ENCODE measurements at places on chromosomes 2 and 18.

DNA sequence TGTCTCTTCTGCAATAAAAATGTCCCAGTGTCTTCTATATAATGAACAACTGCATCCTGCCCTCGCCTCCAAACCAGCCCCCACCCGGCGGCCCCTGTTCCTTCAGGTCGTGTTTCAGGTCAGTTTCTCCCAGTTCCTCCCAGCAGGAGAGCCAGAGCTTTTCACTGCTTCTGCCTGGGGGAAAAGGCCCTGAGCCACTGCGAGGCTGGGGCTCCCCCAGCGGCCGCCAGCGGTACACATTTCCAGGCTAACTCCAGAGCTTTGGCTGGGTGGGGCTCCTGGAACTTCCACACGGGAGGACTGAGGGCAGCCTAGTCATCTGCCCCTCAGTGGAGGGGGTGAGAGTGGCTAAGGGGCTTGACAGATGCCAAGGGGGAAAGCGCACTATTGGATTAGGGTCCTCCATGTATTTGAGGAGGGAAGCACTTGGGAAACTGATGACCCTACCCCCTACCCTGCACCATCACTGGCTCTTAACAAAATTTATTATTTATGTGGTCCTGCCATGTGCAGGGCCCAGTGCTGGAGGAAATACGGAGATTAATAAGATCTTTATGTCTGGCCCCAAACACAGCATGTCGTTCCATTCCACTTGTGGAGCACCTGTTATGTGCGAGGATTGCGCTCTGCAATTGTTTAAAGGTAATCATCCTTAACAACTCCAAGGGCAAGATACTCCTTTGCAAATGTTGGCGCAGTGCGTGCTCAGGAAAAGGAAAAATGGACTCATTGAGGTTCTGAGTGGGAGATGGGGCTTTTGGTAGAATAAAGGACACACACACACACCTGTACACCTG, 17.3 kb upstream of the CYS1 start:
- DNase-seq, result peak; percentile 73

DNA sequence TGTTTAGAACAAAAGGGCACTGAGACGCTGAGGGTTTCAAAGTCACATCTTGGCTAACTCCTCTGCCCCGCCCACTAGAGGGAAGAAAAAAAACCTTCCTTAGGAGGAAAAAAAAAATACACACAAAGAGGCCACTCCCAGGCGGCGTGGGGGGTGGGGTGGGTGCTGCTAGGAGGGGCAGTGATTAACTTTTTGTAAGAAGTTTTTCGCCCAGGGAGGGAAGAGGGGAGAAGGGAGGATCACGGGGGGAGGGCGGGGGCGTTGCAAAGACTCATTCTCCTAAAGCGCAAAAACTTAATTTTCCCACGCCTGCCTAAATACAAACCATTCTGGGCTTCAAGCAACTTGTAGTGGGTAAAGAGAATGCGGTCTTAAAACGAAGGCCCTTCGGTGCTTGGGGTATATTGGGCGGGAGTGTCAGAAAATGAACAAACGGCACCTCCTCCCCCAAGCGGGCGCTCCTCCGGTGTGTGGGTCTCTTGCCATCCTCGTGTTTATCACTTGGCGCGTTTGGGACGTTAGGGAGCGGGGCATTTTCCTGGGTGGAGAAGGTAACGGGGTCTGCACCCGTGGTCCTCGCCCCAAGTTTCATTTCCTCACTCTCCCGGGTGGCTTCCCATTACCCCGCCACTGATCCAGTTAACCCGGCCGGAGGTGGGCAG, 1.7 kb downstream of the CXCR4 start:
- DNase-seq, result no peak

DNA sequence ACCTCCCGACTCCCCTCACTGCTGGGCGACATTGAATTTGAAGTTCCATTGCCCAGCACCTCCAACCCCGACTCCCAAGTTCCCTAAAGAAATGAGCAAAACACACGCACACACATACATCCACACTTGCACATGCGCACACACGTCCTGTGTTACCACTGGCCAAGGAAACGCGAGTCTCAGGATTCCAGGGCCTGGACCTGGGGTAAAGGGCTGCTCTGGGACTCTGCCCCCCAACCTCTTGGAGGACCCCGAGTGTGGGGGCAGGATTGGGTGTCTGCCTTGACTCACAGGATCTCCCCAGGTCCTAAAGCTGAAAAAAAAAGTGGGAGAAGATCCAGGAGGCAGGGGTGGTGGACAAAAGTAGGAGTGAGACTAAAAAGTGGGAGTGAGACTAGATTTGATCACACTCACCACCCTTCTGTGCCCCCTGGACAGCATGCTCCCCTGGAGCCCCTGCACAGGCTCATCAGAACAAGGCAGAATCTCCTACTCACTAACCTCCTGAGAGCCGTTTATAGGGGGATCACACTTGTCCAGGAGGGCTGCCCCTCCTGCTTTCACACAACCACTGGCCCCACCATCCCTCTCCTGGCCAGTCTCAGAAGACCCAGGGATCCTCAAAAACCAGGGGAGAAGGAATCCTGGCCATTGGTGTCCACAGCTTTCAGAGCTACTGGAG, 202.2 kb downstream of the TNS1 start:
- no peak for DNase-seq

DNA sequence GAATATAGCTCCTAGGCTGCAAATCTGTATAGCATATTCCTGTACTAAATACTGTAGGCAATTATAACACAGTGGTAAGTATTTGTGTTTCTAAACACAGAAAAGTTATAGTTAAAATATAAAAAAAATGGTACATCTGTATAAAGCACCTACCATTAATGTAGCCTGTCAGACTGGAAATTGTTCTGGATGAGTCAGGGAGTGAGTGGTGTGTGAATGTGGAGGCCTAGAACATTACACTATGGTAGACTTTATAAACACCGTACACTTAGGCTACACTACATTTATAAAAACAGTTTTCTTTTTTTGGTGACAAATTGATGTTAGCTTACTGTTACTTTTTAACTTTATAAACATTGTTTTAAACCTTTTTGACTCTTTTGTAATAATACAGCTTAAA, 226.3 kb downstream of the CCDC85A start:
- DNase-seq, result no peak

GRCh38 chr2:140657657-140658056, 1473.2 kb downstream of the LRP1B start:
- no peak for DNase-seq

GRCh38 chr2:237566401-237567235, at the start of gene PRLH:
TSS of gene PRLH (plus strand) at chr2:237566574. CDS start at chr2:237566574, 0 bp downstream.
- no peak for DNase-seq

DNA sequence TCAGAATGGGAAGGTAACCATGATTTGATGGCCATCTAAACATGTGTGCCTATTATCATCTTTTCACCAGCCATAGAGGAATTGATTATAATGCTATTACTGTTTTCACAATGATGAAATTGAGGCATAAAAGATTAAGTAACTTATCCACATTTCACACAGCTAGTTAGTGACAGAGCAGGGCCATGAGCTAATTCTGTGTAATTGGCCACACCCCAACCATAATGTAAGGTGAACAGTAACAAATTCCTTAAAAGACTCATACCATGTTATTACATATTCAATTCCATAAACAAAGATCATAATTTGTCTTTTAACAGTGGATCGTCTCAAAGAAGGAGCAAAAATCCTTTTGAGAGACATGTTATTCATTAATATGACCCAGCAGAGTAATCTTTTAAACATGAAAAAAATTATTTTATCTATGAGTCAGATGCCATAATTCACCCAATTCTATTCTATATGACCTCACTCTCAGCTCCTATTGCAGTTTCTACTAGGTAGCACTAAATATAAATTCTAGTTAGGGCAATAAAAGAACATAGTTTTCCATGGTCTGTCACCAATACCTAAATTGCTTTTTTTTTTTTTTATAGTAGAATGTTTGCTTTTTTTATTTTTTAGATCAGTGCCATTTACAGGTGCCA, 475.8 kb upstream of the SLC39A10 start:
- no peak for DNase-seq

- no peak for DNase-seq
Measured at GRCh38 chr2:240986787-240987411, 11.5 kb upstream of the SNED1 start.

GRCh38 chr18:67072791-67073190, 443.7 kb downstream of the DSEL start:
- DNase-seq, result no peak

GRCh38 chr2:60780721-60781120, 24.7 kb downstream of the PAPOLG start:
- DNase-seq, result no peak

GRCh38 chr2:58740426-58740825, 499.3 kb upstream of the FANCL start:
- no peak for DNase-seq

- DNase-seq, result no peak
Measured at GRCh38 chr2:150208689-150209088, 278.8 kb downstream of the RND3 start.

- DNase-seq, result no peak
Measured at GRCh38 chr2:127479866-127480743, 46.2 kb downstream of the IWS1 start.

- DNase-seq, result peak; percentile 88
Measured at GRCh38 chr2:65431421-65432226, 775 bp downstream of the SPRED2 start.

DNA sequence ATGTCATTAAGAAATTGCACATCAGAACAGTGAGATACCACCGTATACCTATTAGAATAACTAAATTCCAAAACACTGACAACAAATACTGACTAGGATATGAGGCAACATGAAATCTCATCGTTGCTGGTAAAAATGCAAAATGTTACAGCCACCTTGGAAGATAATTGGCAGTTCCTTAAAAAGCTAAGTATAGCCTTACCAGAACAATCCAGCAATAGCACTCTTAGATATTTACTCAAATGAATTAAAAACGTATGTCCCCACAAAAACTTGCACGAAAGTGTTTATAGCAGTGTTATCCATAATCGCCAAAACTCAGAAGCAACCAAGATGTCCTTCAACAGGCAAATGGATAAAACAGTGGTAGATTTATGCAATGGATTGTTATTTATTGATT, 241.7 kb downstream of the EPHA4 start:
- no peak for DNase-seq

DNA sequence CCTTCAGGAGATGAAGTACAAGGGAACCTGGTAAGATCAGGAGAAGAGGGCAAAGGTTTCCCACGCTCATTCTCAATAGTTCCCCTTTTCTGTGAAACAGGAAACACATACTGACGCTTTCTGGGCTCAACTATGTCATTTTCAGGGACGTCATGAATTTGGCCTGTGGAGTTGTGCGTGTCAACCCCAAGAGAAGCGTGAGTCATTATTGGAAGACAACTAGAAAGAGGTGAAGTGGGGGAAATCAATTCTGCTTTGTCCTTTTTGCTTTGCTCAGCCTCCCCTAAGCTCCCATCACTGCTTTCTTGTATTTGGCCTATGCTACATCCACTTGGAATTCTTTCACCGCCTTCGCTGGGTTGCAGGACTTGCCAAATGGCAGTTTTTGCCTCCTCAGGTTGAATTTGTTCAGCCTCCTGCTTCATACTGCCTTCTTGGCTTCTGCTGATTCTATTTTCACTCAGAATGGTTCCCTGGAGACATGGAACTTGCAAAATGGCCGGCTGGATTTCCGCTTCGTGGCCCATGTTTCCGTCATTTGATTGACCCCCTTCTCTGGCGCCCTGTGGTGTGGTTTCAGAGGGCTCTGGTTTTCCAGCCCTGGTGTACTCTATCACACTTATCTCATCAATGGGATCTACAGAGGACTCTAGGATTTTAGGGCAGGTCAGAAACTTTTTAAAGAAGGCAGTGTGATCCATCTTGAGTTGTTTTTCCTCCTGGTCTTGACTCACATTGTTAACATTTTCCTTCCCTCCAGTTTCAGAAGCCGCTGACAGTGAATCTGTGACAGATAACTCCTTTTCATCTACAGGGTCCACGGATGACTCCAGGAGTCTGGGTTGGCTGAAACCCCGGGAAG, 93.3 kb downstream of the ALPK2 start:
- DNase-seq, result no peak

- DNase-seq, result no peak
Measured at GRCh38 chr2:147297820-147298219, 547.0 kb upstream of the ACVR2A start.

- DNase-seq, result no peak
Measured at GRCh38 chr18:23062011-23062410, 73.3 kb upstream of the CABLES1 start.

DNA sequence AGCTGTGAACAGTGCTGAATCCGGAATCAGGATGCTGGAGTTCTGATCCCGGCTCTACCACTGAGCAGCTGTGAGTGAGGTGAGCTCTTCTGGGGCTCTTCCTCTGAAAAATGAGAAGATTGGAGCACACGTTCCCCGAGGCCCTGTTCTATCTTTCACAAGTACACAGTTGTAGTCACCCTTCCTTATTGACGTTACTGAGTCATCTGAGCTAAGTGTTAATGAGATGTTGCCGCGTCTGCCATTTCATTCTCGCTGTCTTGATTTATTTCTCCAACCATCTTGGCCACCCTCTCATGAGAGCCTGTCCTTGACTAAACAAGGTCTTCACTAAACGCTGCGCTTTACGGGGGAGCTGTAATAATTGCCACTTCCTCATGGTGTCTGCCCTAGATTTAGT, 31.9 kb upstream of the EFR3B start:
- DNase-seq, result no peak

- peak; percentile 65 for DNase-seq
Measured at GRCh38 chr2:20093263-20094141, 42.1 kb upstream of the LAPTM4A start.

- DNase-seq, result no peak
Measured at GRCh38 chr18:74123200-74123599, 24.4 kb downstream of the FBXO15 start.

GRCh38 chr2:216505133-216506106, 6.8 kb downstream of the RPL37A start:
- DNase-seq, result no peak

GRCh38 chr2:224881846-224882245, 160.4 kb downstream of the DOCK10 start:
- DNase-seq, result no peak

DNA sequence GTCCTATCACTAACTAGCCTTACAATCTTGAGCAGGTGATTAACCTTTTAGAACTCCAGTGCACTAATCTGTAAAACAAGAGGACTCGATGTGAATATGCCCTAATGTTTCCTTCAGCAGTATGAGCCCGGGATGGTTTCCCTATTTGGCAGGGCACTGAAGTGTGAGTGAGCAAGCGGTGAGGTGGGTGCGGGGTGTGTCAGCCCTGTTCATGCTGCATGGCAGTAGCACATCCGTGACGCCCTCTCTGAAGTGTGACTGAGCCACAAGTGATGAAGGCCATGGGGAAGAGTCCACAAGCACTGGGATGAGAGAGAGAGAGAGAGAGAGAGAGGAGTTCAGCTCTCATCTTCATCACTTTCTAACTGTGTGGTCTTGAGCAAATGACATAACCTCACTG, 168.7 kb downstream of the SETBP1 start:
- DNase-seq, result peak; percentile 28

- DNase-seq, result no peak
Measured at GRCh38 chr2:990970-991369, 40.3 kb downstream of the SNTG2 start.

DNA sequence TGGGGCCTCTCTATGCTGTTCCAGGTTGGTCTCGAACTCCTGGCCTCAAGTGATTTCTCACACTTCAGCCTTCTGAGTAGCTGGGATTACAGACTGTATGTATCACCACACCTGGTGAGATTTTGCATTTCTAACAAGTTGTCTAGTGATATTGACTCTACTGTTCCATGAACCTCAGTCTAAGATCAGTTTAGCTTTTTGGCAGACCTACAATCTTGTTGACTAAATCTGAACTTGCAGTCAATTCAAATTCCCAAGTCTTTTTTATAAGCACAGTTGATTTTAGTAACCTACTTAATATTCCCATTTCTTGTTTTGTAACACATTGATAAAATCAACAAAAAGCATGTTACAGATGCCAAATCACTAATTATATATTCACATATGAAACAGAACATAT, 266.1 kb upstream of the CYP26B1 start:
- no peak for DNase-seq

- DNase-seq, result no peak
Measured at GRCh38 chr2:168694866-168695265, 107.6 kb upstream of the NOSTRIN start.
